GM12892 (cell line): ENCODE measurements at places on chromosomes 7 and 10.
A peak's percentile ranks its signal among the peaks of the same experiment; 100 is the strongest.

GRCh38 chr10:13003004-13003403, 1.5 kb upstream of the CCDC3 start:
- no peak for DNase-seq

GRCh38 chr10:21194510-21194993, 297.4 kb upstream of the NEBL start:
- no peak for DNase-seq

DNA sequence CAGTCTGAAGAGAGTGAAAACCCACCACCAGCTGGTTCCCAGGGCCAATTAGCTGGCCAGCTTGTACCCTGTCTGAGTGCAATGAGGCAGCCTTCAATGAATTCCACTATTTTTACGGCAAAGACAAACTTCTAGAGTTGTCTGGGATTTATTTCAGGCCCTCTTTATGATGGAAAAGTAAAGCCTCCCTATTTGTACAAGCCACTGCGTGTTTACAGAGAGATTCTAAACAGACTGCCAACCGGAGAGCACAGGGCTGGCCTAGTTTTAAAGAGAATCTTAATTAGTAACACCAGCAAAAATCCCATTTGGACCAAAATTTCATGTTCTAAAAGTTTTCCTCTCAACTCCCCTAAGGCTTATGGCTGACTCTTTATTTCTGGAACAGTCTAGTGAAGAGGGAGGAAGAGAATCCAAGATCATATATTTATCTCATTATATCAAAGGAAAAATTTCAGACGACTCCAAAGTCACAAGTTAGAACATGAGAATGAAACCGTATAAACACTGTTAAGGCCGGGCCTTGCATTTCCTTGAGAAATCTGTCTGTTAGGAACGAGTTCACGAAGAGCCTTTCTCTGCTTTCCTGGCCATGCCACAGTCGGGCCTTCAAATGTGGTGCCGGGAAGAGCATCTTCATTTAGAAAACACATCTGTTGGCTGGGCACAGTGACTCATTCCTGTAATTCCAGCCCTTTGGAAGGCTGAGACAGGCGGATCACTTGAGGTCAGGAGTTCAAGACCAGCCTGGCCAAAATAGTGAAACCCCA, 724.6 kb upstream of the NRP1 start:
- no peak for DNase-seq

DNA sequence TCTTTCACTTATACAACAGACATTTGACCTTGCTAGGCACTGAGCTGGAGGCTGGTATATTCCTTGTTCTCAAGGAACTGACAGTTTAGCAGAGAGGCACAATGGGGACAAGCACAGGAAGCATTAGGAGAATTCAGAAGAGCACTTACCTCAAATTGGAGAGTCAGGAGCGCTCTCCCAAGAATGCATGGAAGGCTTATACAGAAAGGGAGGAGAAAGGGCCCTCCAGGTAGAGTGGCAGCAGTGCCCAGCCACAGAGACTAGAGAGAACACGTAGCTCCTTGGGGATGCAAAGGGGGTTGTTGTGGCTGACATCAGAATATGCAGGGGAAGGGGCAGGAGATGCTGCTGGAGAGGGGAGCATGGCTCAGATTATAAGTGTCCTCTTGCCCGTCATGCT, 78.2 kb upstream of the MKLN1 start:
- DNase-seq = no peak

DNA sequence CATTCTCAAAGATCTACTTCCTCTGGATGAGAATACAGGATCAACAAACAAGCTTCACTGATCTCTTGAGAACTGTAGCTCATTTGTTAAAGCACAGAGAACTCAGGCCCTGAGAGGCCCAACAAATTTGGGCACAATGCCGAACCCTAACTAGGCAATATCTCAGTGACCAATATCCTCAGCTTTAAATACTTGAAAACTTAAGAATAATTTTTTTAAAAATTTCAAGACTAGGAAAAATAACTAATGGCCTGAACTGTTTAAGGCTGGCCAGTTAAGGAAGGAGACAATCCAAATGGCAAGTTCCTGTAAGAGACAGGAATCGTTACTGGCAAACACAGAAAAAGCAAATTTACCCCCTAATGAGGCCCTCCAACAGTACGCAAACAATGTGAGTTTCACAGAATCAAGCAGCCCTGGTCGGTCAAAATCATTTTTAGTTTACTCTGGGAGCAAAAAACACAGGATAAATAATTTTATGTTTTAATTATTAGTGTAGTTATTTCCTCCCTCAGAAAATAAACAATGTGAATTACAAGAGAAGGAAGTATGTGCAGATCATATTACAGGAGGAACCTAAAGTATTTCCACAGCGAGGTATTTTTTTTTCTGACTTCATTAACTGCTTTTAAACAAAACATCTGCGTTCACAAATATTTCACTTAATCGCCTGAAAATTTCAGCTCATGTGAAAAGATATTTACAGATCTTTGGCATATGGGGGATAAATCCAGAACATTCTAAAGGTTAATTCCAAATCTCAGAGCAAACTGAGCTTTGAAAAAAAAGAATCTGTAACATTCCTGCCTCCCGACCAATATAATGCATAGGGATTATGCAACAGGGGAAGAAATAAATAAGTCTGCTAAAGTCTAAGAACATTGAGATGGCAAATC, 39.5 kb downstream of the NT5C2 start:
- DNase-seq = no peak

DNA sequence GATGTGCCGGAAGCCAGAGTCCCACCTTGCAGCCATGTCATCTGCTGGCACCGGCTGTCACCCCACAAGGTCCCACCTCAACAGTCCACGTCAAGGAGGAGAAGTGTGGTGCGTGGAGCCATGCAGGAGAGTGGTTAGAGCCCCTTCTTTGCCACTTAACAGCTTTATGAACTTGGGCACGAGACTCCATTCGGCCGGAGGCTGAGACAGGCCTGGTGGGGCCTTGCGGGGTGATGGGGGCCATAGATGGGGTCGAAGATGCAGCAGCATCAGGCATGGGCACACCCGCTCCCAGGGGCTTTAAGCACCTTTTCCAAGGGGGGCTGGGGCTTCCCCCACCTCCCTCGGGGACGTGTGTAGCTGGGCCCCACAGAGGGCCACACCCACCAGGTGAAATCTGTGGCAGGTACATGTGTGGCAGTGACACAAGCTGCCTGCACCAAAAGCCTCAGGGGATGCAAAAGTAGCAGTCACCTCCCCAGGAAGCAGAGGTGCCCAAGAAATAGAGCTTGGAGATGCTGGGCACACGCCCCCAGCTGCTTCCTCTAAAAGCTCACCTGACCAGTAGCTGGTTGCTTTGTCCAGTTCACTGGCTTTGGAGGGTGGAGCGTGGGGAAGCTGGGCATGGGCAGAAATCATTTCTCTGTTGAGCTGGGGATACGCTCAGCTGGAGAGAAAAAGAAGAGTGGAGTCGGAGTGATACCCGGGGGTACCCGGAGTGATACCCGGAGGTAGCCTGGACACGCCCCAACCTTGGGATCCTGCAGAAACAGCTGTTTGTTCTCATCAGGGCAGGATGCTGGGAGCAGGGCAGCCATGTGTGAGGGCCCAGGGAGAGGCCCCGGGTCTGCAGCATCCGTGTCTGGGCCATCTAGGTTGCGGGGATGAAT, 199.8 kb downstream of the EBF3 start:
- no peak for DNase-seq

GRCh38 chr7:146492017-146492416, 375.4 kb downstream of the CNTNAP2 start:
- DNase-seq = no peak

- DNase-seq = no peak
Observed at GRCh38 chr10:36624551-36625100, 500.8 kb upstream of the ANKRD30A start.

GRCh38 chr7:101941481-101942383, 124.3 kb downstream of the CUX1 start:
- no peak for DNase-seq

DNA sequence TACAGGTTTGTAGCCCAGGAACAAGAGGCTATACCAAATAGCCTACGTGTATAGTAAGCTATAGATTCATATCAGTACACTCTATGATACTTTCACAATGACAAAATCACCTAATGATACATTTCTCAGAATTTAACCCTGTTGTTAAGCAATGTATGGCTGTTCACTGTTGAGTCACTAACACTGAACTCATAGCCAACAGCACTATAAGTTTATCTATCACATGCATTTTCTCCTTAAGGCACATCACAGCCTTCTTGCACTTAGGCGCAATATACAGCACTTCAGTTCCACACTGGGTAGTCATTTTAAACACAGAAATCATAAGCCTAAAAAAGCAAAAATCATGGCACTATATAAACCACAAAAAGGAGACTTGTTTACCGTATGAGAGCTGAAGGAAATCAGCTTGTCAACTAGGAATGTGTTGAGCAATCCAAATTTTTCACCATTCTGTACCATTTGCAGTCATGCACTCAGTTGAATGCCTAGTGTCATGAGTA, 45.6 kb downstream of the ZNF438 start:
- no peak for DNase-seq

DNA sequence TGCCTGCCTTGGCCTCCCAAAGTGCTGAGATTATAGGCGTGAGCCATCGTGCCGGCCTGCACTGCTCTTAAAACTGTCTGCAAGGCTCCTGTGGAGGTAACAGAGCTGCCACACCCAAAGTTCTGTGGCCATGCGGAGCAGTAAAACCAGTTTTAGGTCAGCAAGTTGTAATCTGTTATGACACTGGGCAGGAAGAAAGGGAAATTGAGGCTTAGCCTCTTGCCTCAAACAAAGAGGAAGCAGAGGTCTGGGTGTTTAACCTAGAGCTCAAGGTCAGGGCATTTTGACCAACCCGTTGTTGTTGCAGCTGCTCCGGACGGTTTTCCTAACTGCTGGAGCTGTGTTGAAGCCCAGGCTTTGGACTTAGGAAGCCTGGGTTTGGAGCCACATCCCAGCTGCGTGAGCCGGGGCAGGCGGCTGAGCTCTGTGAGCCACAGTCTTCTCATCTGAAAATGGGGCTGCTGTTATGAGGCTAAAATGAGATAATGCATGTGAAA, 7.4 kb upstream of the RRP12 start:
- no peak for DNase-seq

GRCh38 chr7:378551-379455, 88.8 kb downstream of the FOXL3 start:
- DNase-seq = no peak

- no peak for DNase-seq
Observed at GRCh38 chr7:132206594-132206993, 369.7 kb downstream of the PLXNA4 start.

DNA sequence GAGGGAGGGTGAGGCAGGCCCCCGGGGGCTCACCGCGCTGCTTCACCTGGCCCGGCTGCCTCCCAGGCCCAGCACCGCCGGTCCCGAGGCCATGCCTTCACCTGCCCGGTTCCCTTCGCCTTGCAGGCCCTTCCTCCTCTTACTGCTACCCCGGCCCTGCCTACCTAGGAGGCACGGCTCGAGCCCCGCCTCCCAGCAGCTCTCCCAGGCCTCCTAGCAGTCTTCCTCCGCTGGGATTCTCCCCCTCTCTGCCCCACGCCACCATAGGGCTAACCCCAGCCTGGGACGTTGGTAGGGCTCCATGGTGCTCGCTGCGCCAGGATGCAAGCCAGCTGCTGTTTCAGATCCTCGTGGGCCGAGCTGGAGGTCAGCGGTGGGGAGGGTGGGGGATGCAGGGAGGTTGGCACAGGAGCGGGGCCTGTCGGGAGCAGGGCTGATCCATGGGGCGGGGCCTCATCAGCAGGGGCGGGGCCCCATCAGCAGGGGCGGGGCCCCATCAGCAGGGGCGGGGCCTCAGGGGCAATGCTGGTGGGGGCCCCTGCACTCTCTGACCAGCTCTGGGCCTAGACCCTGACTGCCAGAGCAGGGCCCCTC, 63.3 kb downstream of the RASGEF1A start:
- peak; percentile 32 for DNase-seq

DNA sequence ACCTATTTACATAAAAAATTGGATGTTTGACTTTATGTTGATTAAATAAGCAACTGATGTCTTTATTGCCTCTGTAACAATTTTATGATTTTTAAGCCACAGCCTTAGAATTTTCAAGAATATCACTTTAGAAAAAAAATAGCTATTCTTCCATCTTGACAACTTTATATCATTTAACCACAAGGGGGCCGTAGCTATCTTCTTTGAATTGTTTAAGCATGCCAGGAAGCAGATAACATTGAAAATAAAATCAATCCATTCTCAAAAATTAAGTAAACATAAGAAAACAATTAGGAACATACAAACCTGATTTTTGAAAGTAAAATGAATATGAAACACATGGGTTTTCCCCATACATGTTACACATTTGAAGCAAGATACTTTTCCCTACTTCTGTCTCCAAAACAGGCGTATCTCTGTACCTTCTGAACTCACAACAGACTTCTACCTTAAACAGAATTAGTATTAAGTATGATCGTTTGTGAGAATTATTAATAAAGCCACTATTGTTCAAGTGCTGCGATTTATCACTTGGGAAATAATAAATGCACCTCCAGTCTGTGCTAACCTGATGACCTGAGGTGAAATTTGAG, 209.0 kb downstream of the CACNA2D1 start:
- DNase-seq = no peak

- no peak for DNase-seq
Observed at GRCh38 chr7:125316466-125316865, 386.8 kb upstream of the POT1 start.

DNA sequence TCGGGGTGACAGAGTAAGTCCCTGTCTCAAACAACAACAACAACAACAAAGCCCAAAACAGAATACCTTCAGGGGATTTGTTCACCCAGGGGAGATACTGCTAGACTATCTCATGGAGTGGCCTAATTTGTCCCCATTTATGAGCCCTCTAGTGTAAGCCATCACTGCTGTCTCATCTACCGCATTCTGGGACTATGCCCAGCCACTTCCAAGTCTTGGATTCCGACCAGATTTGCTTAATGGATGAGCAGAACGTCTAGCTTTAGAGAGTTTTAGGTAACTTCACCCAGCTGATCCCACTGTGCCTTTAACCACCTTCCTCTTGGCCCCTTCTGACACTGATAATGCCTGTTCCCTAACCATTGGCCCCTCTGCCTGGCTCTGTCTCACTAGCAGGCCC, 47.1 kb downstream of the PAPSS2 start:
- DNase-seq = no peak

- DNase-seq = no peak
Observed at GRCh38 chr10:85891472-85891871, 475.1 kb downstream of the GRID1 start.

- DNase-seq = no peak
Observed at GRCh38 chr10:94496010-94496409, 49.6 kb upstream of the HELLS start.
